ENCODE measurements at places on chromosomes 1 and 21.

GRCh38 chr1:201838381-201838780 lies 9.4 kb downstream of the IPO9 start:
- DNase-seq, result no peak

DNA sequence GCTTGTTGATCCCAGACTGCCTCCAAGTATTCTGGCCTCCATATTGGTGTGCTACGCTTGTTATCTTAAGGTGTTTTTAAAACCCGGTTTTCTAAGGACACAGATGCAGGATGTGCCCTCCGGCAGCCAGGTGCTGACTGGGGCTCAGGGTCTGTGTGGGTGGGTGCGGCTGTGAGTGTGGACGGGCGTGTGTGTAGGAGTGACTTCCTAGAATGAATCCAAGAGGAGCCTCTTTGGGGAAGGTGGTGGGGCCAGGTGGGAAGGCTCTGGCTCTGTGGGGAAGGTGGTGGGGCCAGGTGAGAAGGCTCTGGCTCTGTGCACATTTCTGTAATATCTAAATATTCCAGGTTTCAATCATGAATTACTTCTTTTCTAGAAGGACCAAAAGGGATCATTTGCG lies 12.8 kb upstream of the TSPEAR start:
- no peak for DNase-seq

DNA sequence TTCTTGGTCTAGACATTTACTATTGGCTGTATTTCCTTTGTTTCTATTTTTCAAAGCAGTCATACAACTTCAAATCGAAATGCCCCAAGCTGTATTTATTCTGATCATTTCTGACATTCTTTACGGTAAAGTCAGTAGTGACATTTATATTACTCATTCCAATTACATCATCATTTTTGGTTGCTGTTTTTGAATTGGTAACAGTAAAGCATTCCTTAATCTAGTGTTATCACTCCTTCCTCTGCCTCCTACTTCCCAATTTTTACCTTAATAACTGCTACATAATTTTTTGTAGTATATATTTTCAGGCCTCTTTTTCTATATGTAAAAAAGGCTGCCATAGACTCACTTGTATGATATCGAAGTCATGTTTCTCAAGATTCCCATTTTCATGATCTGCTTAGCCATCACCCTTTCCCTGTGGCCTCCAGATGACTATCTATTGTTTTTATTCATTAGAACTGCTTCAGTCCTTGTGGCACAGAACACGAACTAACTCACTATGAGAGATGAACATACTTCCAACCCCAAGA lies 167.2 kb downstream of the RUNX1 start:
- no peak for DNase-seq

GRCh38 chr1:107949467-107950253 lies 15.3 kb downstream of the VAV3 start:
- DNase-seq, result no peak

- no peak for DNase-seq
Measured at GRCh38 chr1:153531638-153532037, 4.2 kb downstream of the S100A6 start.

DNA sequence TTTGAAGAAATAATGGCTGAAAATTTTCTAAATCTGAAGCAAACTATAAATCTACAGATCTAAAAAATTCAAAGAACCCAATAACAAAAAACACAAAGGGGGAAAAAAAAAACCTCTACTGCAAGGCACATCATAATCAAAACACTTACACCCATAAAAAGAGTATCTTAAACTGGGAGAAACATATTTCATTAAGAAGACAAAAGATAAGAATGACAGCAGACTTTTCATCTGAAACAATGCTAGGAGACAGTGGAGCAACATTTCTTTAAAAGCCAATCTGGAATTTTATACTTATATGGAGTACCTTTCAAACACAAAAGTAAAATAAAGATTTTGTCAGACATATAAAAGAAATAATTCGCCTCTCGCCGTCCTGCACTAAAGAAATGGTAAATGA lies 49.1 kb downstream of the COP1 start:
- DNase-seq, result no peak

GRCh38 chr1:230713915-230714764 lies at the start of gene AGT:
Gene AGT, minus strand, starts transcription at chr1:230714122. Its CDS starts 3,299 bp downstream, at chr1:230710823.
- no peak for DNase-seq

GRCh38 chr1:88647249-88647645 lies 36.8 kb upstream of the PKN2 start:
- DNase-seq, result no peak

DNA sequence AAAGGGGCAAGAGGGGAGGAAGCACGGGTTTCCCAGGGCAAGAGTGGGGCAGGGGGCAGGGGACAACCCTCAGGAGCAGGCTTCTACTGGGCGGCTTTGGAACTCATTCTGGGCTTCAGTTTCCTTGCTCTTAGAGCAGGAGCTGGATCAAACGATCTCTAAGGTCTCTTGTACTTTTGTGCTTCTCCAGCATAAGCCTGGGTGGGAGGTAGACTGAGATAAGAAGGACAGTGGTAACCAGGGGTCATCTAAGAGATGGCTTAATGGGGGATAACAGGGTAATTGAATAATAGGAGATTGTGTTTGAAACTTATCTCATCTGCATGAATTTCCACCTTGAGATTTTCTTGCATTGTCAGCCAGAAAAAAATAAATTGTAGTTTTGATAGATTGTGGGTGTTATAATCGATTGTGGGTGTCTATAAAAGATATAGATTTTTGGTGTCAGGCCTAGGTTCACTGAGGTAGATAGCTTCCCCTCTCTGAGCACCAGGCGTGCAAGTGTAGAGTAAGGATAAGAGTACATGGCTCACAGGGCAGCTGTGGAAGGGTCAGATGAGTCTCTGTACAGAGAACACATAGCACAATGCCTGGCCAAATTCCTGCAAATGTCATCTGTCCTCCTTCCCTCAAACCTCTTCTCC lies 68.0 kb downstream of the CD58 start:
- no peak for DNase-seq

DNA sequence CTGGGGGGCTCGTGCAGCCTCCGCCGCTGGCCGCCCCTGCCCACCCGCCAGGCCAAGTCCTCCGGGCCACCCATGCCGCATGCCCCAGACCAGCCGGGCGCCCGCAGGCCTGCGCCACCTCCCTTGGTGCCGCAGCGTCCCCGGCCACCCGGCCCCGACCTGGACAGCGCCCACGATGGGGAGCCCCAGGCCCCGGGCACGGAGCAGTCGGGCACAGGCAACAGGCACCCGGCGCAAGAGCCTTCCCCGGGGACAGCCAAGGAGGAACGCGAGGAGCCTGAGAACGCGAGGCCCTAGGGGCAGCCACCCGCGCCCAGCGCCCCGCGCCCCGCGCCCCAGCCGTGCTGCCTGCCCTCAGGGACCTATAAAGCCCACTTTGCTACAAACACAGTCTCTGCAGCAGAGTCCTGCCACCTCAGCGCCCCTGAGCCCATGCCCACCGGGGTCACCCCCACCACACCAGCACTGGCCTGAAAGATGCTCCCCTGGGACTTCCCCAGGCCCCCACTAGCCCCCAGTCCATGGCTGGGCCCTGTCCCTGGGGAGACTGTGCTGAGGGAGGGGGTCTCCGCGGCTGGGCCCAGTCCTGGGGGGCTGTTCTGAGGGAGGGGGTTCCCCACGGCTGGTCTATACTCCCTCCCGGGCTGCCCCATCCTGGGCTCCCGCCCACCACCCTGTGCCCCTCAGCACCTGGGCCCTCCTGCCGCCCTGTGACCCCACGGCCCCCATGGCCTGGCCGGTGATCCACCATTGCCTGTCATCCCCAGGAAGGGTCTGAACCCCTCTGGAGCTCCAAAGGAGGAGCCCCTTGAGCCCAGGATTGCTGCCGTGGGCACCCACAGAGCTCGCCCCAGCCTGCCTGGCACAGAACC lies 8.6 kb downstream of the TNFRSF18 start:
- DNase-seq, result no peak
